ENCODE measurements at places on chromosomes 11 and 22.
A peak's percentile ranks its signal among the peaks of the same experiment; 100 is the strongest.

- DNase-seq: no peak
Measured at GRCh38 chr11:113417428-113417827, 29.8 kb downstream of the ANKK1 start.

DNA sequence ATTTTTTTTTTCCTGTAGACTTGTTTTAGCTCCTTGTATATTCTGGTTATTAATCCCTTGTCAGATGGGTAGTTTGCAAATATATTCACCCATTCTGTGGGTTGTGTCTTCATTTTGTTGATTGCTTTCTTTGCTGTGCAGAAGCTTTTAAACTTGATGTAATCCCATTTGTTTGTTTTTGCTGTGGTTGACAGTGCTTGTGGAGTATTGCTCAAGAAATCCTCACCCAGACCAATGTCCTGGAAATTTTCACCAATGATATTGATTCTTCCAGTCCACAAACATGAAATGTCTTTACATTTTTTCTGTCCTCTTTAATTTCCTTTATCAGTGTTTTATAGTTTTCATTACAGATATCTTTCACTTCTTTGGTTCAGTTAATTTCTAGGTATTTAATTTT is 55.6 kb upstream of the MRGPRX1 start:
- DNase-seq: no peak

GRCh38 chr22:32469799-32470212 is 4.8 kb upstream of the FBXO7 start:
- no peak for DNase-seq

- DNase-seq: peak; percentile 60
Measured at GRCh38 chr22:28883917-28884746, 760 bp downstream of the ZNRF3 start.

- peak; percentile 37 for DNase-seq
Measured at GRCh38 chr11:105000167-105000566, 22.8 kb downstream of the CASP5 start.

DNA sequence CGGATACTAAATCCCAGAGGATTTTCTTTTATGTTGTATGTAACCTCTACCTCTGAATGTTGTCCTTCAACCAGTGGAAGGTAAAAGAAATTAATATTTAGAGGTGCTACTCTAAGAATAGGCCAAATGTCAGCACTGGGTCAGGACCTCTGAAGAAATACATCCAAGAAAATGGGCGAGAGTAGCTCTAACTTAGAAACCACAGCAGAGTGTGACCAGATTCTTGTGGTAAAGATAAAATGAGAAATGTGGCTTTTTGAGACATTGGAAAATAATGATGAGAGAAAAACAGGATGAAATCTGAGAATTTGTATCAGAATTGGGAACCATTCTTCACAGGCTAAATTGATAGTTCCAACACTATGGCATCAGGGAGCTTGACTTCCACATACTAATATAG is 63.5 kb downstream of the CSTPP1 start:
- DNase-seq: no peak

- DNase-seq: no peak
Measured at GRCh38 chr11:34298871-34299270, 58.9 kb downstream of the ABTB2 start.

DNA sequence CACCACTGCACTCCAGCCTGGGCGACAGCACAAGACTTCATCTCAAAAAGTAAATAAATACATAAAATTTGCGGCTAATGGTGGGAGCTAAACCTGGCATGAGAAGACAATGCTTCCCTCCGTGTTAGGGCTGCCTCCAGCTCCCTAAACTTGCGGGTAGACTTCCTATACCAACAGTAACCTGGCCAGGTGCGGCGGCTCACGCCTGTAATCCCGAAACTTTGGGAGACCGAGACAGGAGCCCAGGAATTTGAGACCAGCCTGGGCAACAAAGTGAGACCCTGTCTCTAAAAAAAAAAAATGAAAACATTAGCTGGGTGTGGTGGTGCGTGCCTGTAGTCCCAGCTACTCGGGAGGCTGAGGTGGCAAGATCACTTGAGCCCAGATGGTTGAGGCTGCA is 25.3 kb downstream of the SLC25A18 start:
- DNase-seq: no peak

DNA sequence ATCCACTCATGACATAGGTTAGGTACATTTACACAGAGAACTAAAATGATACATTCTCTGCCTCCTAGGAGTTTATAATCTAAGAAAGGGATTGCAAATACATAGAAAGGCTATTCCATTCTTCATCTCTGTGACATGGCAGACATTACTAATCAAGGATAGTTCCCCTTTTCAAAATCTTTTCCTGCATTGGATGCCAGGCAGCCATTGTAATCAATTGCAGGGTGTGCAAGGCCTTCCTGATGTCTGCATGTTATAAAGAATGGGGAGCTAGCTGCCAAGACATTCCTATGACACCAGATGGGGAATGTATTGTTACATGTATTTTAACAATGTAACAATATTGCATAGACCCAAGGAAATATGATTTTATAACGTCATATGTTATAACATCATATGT is 82.0 kb downstream of the KIRREL3 start:
- no peak for DNase-seq

DNA sequence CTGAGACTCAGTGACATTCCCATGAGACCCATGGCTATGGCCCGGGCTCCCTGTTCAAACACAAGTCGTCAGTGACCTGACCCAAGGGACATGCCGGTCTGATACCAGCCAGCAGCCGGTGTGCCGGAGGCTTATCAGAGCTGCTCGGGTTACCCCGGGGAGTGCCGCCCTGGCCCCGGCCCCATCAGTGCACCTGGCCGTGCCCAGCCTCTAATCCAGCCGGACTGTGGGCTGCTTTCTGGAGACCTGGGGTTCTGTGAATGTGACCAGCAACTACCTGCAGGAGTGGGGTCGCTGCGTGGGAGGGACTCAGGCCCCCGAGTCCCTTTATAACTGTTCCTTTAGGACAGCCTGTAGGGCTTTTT is 52.7 kb downstream of the LINC01488 start:
- DNase-seq: no peak

DNA sequence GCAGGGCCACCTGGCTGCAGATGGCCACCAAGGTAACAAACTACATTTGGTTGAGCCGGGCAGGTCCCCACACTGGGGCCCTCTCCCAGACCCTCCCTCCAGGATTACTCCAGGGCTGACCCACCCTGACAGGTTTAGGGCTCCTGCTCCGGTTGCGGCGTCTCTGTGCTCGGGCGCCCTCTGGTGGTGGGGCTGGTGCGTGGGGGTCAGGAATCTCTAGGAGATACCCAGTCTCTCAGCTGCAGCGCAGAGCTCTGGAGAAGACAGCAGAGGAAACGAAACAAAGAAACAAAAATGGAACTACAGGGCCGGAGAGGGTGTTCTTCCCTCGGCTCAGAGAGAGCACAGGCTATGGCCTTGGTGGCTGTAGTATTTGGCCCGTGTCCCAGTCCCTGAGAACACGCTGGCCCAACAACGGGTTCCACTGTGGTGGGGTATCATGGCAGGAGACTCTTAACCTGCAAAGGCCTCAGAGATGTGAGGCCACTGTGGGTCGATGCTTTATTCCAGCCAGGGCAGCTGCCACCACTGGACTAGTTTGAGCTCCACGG is 2.4 kb downstream of the C11orf96 start:
- DNase-seq: peak; percentile 84

DNA sequence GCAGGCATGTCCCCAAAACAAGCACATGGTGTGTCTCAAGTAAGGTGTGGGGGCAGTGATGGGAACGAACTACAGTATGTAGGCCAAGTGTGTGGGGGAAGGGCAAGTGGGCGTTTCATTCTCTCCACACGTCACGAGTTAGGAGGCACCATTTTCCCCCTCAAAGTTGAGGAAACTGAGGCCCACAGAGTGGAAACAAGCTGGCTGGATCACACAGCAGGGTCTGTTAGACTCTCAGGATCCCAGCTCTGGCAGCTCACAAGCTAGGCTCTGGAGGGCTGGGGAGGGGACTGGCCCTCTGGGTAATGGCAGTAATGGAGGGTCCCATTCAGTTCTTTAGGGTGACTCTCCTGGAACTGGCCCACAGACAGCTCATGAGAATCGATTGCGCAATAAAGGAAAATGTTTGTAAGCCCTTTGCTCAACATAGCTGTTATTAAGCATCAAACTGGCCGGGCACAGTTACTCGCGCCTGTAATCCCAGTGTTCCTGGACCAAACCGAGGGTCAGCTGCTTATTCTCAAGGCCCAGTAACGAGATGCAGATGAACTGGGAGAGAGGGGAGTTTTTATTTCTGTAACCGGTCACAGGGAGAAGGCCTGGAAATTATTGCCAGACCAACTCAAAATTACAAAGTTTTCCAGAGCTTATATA is 24.1 kb upstream of the TUB start:
- DNase-seq: no peak

- DNase-seq: no peak
Measured at GRCh38 chr11:15565880-15566279, 451.2 kb downstream of the INSC start.

- DNase-seq: no peak
Measured at GRCh38 chr11:11171285-11171684, 181.8 kb downstream of the CSNK2A3 start.

- peak; percentile 13 for DNase-seq
Measured at GRCh38 chr22:42947211-42947990, 67.5 kb downstream of the PACSIN2 start.

- no peak for DNase-seq
Measured at GRCh38 chr11:67521924-67522323, 1.3 kb downstream of the CABP2 start.

DNA sequence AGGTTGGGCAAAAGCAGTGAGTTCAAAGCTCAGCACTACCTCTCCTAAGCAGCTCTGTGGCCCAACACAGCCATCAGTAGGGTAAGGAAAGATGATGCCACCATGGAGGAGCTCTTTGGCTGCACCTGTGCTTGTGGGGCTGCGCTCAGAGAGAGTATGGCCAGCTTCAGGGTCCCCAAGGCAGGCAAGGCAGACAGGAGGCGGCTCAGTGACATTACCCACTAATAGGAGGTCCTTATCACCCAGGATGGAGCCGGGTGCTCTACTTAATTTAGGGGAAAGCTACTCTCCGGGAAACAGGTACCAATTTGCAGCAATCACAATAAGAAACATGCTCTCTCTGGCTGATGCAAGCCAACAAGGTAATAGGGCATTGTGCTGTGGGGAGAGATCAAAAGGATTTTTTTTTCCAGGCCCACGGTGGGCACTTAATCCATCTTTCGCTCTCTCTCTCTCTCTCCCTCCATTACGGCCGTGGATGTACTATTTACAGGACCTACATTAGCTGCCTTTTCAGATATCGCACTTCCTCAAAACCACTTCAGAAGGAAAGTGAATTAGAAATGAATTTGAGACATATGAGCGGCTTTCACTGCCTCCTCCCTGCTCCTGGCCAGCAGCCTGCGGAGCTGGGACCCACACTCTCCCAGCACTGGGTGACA is 446.3 kb downstream of the SOX6 start:
- DNase-seq: no peak

DNA sequence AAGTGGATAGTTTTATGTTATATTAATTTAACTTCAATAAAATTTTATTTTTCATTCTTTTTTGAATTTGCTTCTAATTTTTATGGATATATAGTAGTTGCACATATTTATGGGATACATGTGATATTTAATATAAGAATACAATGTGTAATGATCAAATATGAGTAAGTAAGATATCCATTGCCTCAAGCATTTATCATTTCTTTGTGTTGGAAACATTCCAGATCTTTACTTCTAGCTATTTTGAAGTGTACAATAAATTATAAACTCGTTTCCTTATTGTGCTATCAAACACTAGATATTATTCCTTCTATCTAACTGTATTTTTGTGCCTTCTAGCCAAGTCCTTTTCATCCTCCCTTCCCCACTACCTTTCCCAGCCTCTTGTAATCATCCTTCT is 17.0 kb downstream of the EXPH5 start:
- no peak for DNase-seq

GRCh38 chr11:114295676-114296604 is at the start of gene NNMT:
TSS of gene NNMT (plus strand) at chr11:114296399. CDS start at chr11:114296557, 158 bp downstream.
- no peak for DNase-seq

- no peak for DNase-seq
Measured at GRCh38 chr11:29452146-29452545, 564.7 kb downstream of the KCNA4 start.

DNA sequence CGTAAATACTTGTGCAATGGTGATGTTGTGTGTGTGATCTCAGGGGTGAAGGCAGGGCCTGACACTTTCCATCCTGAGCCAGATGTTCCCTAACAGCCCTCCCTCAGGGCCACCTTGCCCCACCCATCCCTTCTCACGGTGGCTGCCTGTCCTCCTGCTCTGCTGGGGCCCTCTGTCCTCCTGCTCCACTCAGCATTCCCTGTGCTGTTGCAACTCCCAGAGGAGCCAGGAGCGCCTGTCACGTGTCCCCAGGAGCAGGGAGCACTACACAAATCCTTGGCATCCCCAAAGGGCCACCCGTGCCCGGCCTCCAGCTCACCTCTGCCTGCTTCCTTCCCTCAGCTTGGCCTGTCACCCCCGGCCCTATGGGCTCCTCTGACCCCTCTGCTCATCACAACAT is 10.2 kb upstream of the CSNK1E start:
- no peak for DNase-seq

GRCh38 chr11:16117989-16118756 is 238.2 kb downstream of the SOX6 start:
- no peak for DNase-seq

DNA sequence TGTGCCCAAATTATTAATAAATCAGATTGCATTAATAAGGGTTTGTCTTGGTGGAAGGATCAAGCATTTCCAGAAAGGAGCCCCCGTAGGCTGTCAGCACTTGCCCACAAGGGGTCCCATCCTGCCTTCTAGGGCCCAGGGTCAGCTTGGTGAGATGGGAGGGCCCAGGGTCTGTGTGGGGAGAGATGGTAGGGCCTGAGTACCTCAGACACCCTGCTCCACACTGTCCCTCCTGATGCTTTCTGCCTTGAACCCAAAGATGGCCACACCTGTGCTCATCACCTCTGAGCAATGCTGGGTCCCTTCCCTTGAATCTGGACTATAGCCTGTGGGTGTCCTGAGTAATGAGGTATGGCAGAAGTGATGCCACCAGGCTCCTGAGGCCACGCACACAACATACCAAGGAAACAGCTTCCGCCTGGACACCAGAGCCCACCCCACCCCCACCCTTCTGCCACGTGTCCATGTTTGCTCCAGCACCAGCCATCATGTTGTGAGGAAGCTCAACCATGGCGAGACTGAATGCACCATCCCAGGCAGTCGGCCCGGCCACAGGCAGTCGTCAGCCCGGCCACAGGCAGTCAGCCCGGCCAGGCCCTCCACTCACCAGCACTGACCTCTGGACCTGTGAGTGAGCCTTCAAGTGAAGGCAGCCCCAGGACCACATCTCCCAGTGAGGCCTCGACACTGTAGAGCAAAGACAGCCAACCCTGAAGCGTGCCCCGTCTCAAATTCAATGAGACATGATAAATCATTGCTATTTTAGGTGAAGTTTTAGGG is 6.8 kb downstream of the BET1L start:
- DNase-seq: no peak
